Peyer's patch (tissue), 4 donors: ENCODE measurements at places on chromosomes 13 and 19. TPM values are rescaled to one million over a fixed set of nuclear protein-coding genes. Genes with fewer than 3 reads are reported as not detected.

DNA sequence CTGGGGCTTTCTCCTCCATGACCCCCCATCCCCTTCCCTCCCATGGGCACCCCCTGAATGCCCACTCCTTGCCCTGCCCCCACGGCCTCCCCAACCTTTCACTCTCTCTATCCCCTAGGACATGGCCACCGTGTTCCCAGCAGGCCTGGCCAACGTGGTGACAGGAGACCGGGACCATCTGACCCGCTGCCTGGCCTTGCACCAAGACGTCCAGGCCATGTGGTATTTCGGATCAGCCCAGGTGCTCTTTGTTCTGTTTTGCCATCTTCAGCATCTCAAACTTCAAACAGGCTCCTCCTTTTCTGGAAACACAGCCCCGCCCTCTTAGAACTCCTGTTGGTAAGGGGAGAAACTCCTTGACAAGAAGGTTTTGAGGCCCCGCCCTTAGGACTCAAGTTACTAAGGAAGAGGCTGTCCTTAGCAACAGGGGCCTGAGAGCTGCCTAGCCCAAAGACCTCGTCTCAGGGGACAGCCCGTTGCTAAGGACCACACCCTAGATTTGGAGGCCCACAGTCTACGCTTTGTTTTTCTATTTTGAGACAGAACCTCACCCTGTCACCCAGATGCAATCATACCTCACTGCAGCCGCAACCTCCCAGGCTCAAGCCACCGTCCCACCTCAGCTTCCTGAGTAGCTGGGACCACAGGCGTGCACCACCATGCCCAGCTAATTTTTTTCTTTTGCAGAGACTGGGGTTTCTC, 5.1 kb upstream of the FLT3LG start:
- no peak overlapping the region for H3K4me3 ChIP-seq
- H3K27ac ChIP-seq, result peak overlapping the region; percentile 62
- H3K4me1 ChIP-seq, result peaks cover 32% of the 10 kb centered on the region
- no peaks in the 10 kb centered on the region for H3K27me3 ChIP-seq
- DNase-seq, result peak; percentile 90

GRCh38 chr13:98783856-98784478, 31.5 kb upstream of the SLC15A1 start:
- H3K27me3 ChIP-seq, result no peaks in the 10 kb centered on the region
- no peak overlapping the region for H3K4me3 ChIP-seq
- H3K4me1 ChIP-seq, result peaks cover 17% of the 10 kb centered on the region

DNA sequence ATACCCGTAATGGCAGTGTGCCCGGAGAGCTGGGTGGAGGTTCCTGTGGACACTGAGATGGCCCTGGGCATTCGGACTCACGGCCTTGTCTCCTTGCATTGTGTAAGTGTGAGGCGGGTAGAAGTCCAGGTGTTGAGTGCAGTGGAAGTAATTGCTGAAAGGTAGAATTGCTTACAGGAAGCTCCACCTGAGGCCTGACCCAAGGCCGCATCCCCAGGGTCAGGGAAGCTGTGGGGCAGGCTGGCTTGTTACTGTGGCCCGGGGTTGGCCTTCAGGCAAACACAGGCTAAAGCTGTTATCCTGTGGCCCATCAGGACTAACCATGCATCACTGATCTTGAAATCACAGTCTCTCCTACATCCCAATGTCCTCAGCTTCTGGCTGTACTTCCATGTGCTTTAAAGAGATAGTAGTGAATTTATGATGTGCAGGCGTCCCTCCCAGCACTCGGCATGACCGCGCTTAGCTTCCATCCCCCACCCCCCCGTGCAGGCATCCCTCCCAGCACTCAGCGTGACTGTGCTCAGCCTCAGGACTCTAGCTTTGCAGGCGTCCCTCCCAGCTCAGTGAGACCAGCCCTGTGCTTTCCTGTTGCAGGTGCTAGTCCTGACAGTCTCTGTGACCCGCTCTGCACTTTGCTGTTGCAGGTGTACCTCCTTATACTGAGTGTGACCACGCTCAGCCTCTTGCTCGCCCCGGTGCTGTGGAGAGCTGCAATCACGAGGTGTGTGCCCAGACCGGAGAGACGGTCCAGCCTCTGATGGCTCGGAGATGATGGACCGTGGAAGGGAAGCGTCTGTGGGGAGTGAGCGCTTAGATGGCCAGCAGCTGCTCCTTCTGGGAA, 35.6 kb upstream of the TFDP1 start:
- H3K36me3 ChIP-seq, result no peaks in the 10 kb centered on the region
- no peak overlapping the region for H3K4me3 ChIP-seq
- H3K27ac ChIP-seq, result no peak overlapping the region
- H3K4me1 ChIP-seq, result peaks cover 2% of the 10 kb centered on the region
- DNase-seq, result peak; percentile 35

GRCh38 chr13:55566334-55566733, 1574.4 kb upstream of the PRR20A start:
- DNase-seq, result no peak
- H3K4me3 ChIP-seq, result no peak overlapping the region

GRCh38 chr13:39586151-39586550, 16.8 kb downstream of the LHFPL6 start:
- H3K36me3 ChIP-seq, result no peaks in the 10 kb centered on the region
- no peaks in the 10 kb centered on the region for H3K27me3 ChIP-seq
- no peak for DNase-seq
- H3K27ac ChIP-seq, result no peak overlapping the region
- H3K4me1 ChIP-seq, result no peaks in the 10 kb centered on the region

DNA sequence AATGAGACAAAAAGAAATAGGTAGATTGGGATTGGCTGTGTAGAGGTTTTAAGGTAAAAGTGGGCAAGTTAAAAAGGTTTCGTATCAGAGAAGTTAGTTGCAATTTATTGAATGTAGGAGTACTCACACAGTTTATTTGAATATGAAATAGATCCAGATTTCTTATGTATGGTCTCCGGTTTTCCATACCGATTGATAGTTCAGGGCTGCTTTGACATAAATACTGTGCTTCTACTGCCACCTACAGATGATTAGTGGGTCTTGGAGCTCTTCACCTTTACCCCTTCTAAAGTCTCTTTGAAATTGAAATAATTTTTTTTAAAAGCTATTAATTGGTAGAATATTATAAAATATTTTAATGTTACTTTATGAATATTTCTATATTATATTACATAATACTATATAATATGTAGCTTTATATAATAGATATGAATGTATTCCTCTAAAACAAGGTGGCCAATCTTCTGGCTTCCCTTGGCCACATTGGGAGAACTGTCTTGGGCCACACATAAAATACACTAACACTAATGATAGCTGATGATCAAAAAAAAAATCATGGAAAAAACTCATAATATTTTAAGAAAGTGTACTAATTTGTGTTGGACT, 7.7 kb upstream of the GPR18 start:
- H3K4me1 ChIP-seq, result peaks cover under 1% of the 10 kb centered on the region
- no peak for DNase-seq
- no peak overlapping the region for H3K27ac ChIP-seq
- no peaks in the 10 kb centered on the region for H3K36me3 ChIP-seq
- H3K4me3 ChIP-seq, result no peak overlapping the region

- H3K27me3 ChIP-seq, result no peaks in the 10 kb centered on the region
- peak overlapping the region; percentile 34 for H3K4me3 ChIP-seq
- DNase-seq, result no peak
- H3K36me3 ChIP-seq, result no peaks in the 10 kb centered on the region
Measured at GRCh38 chr13:35474496-35475211, 1.8 kb downstream of the MAB21L1 start.

DNA sequence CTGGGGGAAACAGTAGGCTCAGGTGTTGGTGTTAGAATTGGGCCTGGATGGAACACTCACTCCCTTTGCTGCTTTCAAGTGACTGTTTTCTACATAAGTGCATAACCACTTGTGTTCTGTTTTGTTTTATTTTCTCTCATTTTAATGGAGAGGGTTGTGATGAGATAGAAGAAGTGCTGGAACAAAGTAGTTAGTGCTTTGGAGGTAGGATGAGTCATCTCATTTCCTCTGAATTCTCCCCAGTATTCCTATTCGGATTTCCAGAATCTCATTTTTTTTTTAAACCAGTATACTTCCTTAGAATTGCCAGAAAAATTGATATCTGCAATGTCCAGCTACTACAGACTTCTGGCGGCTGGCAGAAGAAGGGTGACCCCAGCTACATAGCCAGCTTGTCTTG, 575.9 kb downstream of the MYO16 start:
- DNase-seq, result no peak
- no peak overlapping the region for H3K4me3 ChIP-seq
- no peak overlapping the region for H3K27ac ChIP-seq
- H3K36me3 ChIP-seq, result no peaks in the 10 kb centered on the region
- H3K27me3 ChIP-seq, result no peaks in the 10 kb centered on the region

DNA sequence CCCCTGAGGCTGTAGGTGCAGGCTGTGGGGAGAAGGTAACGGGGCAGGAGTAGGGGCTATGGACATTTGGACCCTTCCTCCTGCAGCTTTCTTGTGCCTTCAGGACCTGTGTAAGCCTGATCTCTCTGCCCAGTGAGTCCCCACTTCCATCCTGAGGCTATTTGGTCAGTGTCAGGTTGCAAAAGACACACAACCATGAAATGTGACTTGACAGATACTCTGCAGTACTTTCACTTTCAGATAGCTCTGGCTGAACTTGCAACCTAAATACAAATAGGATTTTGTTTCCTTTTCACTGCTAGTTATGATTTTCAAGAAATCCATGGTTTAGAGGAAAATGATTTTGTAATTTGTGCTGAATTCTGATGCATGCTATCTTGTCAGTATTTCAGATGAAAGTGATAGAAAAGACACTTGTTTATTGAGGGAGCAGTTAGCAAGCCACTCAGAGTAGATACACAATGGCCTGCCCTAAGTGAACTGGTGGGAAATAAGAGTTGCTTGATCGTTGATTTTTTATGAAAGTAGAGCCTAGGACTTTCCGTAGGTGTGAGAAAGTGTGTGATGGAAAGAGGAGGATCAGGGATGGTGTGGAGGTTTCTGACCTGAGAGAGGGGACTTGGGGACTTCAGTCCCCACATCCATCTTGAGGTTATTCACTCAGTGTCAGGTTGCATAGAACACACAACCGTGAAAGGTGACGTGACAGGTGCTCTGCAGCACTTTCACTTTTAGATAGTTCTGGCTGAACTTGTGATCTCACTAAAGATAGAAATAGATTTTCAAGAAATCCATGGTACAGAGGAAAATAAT, 18.1 kb upstream of the EID2 start:
- DNase-seq, result no peak
- no peak overlapping the region for H3K27ac ChIP-seq
- peaks cover 4% of the 10 kb centered on the region for H3K4me1 ChIP-seq
- H3K27me3 ChIP-seq, result no peaks in the 10 kb centered on the region
- H3K4me3 ChIP-seq, result no peak overlapping the region

- no peak overlapping the region for H3K4me3 ChIP-seq
- H3K36me3 ChIP-seq, result no peaks in the 10 kb centered on the region
- H3K4me1 ChIP-seq, result peaks cover 4% of the 10 kb centered on the region
- H3K27ac ChIP-seq, result no peak overlapping the region
Measured at GRCh38 chr13:106522898-106523525, 12.4 kb downstream of the EFNB2 start.

DNA sequence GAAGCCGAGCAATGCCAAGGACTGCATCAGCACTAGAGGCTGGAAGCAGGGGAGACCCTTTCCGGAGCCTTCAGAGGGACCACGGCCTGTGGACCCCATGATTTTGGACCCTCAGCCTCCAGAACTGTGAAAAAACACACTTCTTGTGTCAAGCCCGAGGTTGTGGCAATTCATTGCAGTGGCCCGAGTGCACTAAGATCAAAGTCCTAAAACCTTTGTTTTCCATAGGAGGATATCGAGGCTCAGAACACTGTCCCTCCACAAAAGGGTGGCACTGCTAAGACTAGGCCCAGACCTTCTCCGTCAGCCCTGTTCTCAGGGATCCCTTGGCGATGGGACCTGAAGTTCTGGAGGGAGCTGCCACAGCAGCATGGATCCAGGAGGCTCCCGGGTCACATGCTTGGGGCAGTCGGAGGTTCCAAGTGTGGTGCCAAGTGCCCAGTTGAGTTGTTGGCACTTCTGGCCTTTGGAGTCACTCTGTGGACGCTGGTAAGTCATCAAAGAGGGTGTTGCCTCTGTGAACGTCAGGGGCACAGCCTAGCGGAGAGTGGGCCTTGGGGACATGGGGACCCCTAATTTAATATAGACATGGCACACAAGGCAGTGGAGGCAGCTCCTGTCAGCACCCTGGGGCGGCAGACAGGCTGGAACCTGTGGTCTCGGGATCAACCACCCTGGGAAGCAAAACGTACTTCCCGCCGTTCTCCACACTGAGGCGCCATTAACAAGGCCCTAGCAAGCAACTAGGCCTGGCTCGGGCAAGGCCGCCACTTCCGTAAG, 199.2 kb downstream of the COL4A1 start:
- H3K4me3 ChIP-seq, result no peak overlapping the region
- no peak overlapping the region for H3K27ac ChIP-seq
- no peaks in the 10 kb centered on the region for H3K27me3 ChIP-seq
- DNase-seq, result no peak
- no peaks in the 10 kb centered on the region for H3K36me3 ChIP-seq

DNA sequence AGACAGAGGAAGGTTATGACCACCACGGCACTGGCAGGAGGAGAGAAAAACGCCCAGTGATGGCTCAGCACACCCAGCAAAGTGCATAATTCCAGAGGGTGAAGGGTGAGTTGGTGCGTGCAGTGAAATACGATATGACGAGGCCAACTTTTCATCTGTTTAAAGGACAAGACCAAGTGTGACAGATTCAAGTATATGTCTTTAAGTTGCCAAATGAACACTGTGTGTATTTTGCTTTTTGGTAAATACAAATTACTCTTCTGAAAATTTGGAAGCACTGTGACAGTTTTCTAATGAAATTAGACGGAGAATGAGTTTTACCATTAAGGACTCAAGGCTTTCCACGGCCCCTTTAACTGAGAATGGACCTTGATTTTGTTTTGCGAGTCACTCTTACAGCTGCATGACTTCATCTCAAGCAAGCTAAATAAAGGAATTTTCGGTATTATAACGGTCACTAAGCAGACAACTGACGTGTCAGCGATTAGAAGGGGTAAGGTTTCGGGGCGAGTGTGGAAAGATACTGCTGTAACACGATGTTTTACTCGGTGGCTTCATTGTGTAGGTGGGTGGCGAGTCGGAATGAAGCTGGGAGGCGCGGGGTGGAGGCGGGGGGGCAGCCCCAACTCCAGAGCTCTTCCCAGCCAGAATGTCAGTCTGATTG, 22.8 kb downstream of the COL4A2 start:
- H3K27ac ChIP-seq, result peak overlapping the region; percentile 64
- H3K4me3 ChIP-seq, result no peak overlapping the region
- H3K36me3 ChIP-seq, result no peaks in the 10 kb centered on the region
- no peak for DNase-seq
- peaks cover 17% of the 10 kb centered on the region for H3K4me1 ChIP-seq

GRCh38 chr13:59865398-59865797, 298.3 kb downstream of the DIAPH3 start:
- no peak for DNase-seq
- no peak overlapping the region for H3K27ac ChIP-seq
- H3K36me3 ChIP-seq, result no peaks in the 10 kb centered on the region
- no peaks in the 10 kb centered on the region for H3K27me3 ChIP-seq
- no peaks in the 10 kb centered on the region for H3K4me1 ChIP-seq
- no peak overlapping the region for H3K4me3 ChIP-seq

GRCh38 chr13:102870677-102871415, 25.0 kb downstream of the ERCC5 start:
- H3K4me3 ChIP-seq, result no peak overlapping the region
- peaks cover 10% of the 10 kb centered on the region for H3K4me1 ChIP-seq
- no peak overlapping the region for H3K27ac ChIP-seq

The DZIP1 gene
- total RNA-seq, result 5.2 TPM

The ICAM4 gene
- total RNA-seq, result not detected

The SLC7A10 gene
- not detected for total RNA-seq

The ZNF492 gene
- total RNA-seq, result 0.38 TPM

The CDX2 gene
- total RNA-seq, result 122 TPM

The SHANK1 gene
- 1.3 TPM for total RNA-seq

The ZNF256 gene
- total RNA-seq, result 2.7 TPM

The FAAP24 gene
- 3.6 TPM for total RNA-seq
